ENCODE measurements at places on chromosomes 3 and 15. TPM values are rescaled to one million over a fixed set of nuclear protein-coding genes. Genes with fewer than 3 reads are reported as not detected.

DNA sequence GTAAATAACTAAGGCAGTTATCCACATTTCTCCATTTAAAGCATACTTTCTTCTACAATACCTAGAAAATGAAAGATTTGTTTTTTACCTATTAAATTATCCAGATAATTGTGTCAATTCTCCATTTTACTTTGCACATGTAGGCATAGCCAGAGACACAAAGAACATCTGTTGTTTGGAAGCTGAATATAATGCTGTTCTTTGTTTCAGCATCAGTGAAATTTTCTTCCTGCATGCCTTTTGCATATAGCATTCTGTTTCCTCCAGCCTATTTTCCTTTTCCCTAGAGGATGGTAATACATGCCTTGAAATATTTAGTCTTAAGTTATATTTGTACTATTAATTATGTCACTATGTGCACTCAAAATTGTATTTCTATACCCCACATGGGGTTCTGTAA, 233.7 kb downstream of the CNTN6 start:
- DNase-seq: no peak

- DNase-seq: no peak
These were observed 144.7 kb downstream of the OTOL1 start for GRCh38 chr3:161641287-161641686.

DNA sequence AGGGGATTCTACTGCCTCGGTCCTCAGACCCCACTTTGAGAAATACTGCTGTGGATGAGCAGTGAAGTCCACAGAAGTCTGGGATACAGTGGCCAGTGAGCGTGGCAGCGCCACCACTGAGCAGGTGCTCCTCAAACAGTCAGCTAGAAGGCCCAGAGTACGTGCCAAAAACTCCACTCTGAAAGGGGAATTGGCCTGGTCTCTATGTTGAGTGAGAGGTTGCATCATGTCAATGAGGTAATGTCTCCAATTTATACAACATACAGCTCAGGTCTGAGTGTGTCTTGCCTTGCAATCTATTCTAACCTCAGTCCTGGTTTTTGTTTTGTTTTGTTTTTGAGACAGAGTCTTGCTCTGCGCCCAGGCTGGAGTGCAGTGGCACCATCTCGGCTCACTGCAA, 53.3 kb upstream of the ETV5 start:
- peak; percentile 7 for DNase-seq

DNA sequence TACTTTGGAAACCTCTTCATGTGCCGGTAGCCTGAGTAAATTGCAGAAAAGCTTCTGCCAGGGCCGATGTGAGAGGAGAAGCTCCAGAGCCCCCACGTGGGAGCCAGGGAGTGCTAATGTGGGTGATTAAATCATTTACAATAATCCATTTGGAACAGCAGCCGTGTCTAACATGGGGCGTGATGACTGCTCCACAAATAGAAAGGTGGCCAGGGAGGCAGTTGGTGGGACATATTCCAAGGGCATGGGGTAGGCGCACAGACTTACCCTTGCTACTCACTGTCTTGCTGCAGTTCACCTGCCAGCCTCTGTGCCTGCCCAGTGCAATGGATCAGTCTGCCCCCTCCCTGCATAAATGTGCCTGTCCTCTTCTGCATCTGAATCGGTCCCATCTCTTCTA, 39.3 kb upstream of the INSYN1 start:
- no peak for DNase-seq

GRCh38 chr3:192212979-192213378, 514.4 kb downstream of the FGF12 start:
- DNase-seq: no peak

DNA sequence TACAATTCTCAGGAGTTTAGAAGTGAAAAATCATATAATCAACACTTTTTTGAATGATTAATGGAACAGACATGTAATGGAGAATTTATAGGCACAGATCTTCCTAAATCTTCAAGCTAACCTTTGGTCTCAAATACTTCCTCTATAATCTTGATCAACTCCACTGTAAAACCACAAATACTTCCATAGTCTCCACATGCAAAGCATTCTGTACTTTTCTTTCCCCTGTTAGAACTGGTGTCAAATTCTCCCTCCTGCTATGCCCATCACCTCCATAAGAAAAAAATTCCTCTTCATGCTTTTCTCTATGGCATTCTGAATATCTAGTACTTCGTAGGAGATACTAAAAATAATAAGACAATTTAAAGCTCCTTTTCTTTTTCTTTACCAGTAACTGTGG, 214.3 kb downstream of the ADAMTS9 start:
- DNase-seq: no peak

- no peak for DNase-seq
These were observed 28.2 kb downstream of the CLEC3B start for GRCh38 chr3:45054196-45054857.

DNA sequence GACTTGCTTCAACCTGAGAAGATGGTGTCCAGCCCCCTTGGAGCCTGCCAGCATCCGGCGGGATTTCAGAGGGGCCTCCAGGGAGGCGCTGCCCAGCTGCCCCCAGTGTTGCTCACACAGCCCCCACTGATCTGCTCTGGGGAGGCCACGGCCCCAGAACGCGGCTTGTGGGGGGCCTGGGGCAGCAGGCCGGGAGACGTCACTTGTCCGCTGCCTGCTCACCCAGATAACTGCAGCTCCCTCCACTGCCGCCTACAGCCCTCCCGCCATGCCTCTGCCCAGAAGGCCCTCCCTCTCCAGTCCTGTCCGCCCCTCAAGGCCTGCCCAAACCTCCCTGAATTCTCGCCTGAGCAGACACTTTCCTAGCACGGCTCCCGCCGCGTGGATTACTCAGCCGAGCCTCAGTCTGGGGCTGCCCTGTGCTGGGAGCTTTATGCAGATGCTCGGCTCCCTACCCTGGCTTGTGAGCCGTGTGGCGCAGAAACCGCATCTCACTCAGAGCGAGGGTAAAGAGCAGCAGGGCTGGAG, 17.2 kb upstream of the ADIPOQ start:
- DNase-seq: peak; percentile 56

DNA sequence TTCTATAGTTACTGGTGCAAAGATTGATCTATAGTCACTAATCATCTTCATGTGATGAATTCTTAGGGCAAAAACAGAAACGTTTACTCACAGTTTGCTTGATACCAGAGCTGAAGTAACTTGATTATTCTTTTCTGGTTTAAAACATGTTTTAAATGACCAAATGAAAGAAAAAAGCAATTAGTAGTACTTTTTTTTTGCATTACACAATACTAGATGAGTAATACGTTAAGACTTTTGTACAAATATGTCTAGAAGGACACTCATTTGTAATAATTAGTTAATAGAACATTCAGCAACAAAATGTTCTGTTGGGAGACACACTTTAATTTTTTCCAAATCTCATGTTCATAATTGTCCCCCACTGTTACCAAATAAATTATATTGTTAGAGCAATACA, 523.2 kb downstream of the SOX2 start:
- DNase-seq: no peak

DNA sequence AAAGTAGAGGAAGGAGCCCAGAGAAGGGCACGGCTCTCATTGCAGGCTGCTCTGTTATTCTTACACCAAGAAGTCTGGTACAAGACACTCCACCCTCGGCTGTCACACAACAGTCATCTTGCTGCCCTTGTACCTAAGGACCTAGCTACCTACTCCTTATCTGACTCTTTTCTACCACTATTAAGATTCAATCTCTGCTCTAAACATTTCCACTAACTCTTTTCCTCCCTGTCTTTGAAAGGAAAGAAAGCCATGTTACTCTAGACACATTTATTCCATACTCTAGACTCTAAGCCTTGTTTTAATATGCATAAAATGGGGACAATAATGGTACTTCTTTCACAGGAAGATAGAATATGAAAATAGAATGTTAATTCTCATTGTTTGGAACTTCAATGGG, 73.3 kb upstream of the C3orf49 start:
- no peak for DNase-seq

- no peak for DNase-seq
These were observed 16.9 kb upstream of the SCAMP5 start for GRCh38 chr15:74978503-74978902.

- DNase-seq: no peak
These were observed 36.4 kb upstream of the ATP2C1 start for GRCh38 chr3:130857336-130858026.

DNA sequence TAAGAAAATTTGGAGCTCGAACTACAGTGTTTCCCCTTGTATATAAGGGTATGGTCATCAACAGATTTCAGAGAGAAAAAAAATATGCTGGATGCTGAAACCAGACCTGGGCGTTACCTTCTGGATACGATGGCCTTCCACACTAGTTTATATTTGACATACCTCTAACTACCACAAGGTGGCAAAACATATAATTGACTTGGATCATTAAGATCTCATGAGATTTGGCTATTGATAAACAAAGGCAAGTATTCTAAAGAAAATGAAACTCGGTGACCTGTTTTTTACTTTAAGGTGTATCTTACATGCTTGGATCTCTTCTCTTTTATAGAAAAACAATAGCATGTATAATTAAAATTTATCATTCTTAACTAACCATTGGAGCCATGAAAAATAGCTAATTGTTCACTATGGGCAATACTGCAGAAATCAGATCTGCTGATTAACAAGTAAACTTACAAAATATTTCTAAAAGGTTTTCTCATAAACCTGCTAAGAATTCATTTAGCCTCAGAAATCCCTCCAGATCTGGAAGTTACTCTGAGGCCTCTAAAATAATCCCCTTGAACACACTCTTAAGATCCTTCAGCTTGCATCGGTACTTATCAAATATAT, 300.6 kb upstream of the KCNH8 start:
- no peak for DNase-seq

- DNase-seq: no peak
These were observed 557.9 kb downstream of the FGF12 start for GRCh38 chr3:192169332-192169915.

- DNase-seq: no peak
These were observed 1.4 kb downstream of the MAPK6 start for GRCh38 chr15:52020221-52021085.

GRCh38 chr3:10602769-10603768, 97.7 kb upstream of the ATP2B2 start:
- DNase-seq: peak; percentile 82

DNA sequence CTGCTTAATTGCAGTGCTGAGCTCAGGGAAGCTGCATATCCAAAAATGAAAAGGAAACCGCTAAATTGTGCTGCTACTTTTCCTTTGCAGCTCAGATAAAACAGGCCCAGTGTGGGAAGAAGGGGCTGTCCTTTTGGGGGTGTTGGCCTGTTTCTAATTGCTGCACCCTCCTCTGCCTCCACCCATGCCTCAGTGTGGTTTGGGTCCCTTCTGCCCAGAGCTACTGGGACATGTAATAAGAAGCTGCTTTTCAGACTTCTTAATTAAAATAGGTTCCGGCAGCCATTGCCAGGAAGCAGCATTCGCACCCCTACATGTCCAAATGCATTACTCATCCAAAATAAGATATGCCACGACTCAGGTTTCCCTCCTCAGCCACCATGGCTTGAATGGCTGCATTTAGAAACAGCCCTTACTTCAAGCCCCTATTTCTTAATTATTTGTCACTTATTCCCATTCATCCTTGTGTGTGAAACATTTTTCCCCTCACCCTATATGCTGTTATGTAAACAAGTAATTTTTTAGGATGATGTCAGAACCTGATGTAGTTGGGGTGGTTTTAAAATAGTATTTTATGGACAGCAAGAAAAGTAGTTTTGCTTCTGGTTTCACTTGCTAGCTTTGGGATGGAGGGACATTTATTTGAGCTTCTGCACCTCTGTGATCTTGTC, 235.9 kb upstream of the CTDSPL start:
- no peak for DNase-seq

DNA sequence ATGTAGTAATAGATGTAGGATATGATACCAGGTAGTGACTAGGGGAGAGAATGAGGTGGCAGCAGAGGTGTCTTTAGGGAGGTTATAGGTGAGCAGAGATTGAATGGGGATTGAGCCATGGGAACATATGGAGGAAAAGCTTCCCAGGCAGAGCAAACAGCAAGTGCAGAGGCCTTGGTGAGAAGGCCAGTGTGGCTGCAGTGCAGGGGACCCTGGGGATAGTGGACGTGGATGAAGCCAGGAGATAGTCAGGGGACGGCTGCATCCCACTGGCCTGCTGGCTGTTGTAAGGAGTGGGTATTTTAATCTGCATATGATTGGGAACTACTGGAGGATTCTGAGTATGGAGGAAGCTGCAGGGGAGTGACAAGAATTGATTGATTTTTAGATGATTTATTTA, 62.7 kb upstream of the TRAK1 start:
- DNase-seq: no peak

GRCh38 chr3:44045476-44046275, 196.0 kb upstream of the TOPAZ1 start:
- DNase-seq: no peak

GRCh38 chr15:49406352-49407118, 16.5 kb upstream of the FGF7 start:
- no peak for DNase-seq

The RYR3 gene
- total RNA-seq: 0.42 TPM

The CHDH gene
- total RNA-seq: 36.1 TPM

The CEP19 gene
- 5.0 TPM for total RNA-seq

The AGTR1 gene
- not detected for total RNA-seq

The GLDN gene
- total RNA-seq: 0.07 TPM

The FANCI gene
- 22.8 TPM for total RNA-seq
